Activated CD4-positive, alpha-beta T cell treated with anti-CD3 and anti-CD28 coated beads, Interleukin-2, amount 50 U/mL, for 4 hours (primary cell): ENCODE measurements at places on chromosomes 16 and 17.

DNA sequence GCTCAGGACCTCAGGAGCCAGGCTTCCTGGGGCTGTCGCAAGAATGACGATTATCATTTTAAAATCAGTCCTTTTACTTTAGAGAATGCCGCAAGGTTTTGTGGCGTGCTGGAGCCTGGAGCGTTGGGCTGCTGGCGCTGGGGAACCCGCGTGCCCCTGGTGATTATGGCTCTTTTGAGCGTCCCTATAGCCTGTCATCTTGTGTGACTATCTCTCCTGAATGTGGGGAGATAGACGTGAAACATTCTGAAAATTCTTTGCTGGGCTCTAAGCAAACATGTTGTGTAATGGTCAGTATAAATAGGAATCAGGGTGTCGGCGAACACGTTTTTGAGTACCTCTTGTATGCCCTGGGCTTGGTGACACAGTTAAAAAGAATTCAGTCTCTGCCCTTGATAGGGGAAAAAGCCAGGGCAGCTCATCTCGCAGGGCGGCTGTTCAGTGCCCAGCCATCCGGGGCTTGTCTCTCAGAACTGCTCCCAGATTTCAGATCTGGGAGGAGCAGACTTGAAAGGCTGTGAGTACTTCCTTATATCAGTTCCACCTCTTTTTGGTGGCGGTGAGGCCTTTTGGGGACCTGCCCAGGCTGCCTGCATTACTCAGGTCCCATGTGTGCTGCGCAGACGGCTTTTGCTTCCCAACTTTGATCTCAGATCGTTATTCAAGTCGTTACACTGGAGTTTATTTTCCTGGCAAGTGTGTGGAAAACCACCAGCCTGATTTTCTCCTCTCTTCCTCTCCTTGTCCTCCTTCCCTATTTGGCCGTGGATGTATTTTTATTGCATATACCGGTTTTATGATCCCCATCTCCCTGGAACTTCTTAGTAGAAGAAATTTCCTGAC lies 973 bp downstream of the SLC7A6 start:
- DNase-seq, result peak; percentile 51

DNA sequence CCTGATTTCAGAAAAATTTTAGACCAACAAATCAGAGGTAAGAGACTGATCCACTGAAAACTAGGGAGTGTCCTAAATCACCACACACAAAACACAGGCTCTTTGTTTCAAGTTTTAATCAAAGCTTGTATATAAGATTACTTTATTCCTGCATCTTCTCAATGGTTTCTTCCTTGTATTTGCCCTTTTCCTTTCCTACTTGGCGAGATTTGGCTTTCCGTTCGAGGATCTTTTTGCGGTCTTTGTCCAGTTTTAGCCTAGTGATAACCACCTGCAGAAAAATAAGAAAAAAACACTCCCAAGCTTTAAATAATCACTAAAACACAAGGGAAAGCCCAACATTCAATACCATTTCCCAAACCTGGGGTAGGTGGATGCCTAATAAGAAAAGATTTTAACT lies 918 bp upstream of the KRABD2 start:
- no peak for DNase-seq

DNA sequence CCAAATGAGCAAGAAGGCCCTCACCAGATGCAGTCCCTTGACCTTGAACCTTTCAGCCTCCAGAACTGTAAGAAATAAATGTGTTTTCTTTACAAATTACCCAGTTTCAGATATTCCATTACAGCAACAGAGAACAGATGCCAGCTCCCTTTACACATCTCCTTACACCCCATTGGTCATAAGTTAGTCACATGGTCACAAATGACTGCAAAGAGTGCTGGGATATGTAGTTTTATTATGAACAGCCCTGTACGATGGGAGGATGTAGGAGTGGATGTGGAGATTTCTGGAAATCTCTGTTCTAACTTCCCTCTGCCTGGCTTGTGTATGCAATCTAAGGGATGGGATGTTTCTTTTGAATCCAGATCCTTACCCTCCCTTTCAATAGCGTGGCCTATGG lies 13.3 kb upstream of the RPL38 start:
- DNase-seq, result no peak

GRCh38 chr16:23215435-23215834 lies 32.9 kb downstream of the SCNN1G start:
- DNase-seq, result no peak

DNA sequence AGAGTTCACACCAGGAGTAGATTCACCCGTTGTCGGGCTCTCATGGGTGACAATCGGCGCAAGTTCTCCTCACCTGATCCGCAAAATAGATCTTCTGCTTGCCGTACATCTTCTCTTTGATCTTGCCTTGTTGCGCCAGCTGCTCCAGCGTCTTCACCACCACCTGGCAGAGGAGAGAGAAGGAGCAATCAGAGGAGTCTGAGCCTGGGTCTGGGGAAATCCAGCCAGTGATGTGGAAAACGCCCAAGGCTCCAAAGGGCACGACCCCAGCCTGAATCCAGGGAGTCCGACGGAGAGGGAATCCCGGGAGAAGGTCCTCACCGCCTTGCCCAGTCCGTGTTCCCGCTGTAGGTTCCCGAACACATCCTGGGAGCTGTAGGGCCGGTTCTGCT lies 393 bp downstream of the PSMC3IP start:
- no peak for DNase-seq

GRCh38 chr17:49260817-49261291 lies 30.3 kb upstream of the PHOSPHO1 start:
- DNase-seq, result peak; percentile 35
